ENCODE measurements at places on chromosomes 1 and 21. TPM values are rescaled to one million over a fixed set of nuclear protein-coding genes. Genes with fewer than 3 reads are reported as not detected.

C21orf91 gene
- 22.5 TPM for total RNA-seq

DNA sequence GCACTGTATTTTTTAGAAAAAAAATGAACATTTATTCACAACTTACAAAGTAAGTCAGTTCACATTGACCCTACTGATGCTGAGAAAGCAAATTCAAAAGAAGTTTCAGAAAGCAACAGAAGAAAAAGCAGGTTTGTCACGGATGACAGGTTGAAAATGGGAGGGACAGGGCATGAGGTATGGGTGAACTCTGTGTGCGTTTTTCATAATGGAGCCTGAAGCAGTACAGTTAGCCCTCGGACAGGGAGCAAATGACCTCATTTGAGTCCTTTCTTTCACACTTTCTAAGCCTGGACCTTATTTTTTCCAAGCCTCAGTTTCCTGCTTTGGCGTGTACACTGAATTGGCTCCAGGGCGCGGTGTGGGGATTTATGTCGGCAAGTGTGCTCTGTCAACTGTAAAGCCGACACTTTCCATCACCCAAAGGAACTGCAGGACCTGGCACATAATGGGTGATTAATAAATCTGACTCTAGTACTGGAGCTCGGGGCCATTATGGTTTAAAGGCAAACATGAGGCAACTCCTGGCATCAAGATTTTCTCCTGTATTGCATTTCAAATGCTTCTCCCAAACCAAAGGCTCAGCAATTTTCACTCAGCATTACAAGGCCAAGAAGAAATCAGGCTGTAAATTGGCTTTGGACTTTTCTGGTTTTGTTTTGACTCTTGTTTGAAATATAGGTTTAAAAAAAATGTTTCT, 345.5 kb upstream of the DUSP10 start:
- H3K27me3 ChIP-seq = peaks cover under 1% of the 10 kb centered on the region
- no peak overlapping the region for H3K27ac ChIP-seq
- H3K4me1 ChIP-seq = no peaks in the 10 kb centered on the region

DNA sequence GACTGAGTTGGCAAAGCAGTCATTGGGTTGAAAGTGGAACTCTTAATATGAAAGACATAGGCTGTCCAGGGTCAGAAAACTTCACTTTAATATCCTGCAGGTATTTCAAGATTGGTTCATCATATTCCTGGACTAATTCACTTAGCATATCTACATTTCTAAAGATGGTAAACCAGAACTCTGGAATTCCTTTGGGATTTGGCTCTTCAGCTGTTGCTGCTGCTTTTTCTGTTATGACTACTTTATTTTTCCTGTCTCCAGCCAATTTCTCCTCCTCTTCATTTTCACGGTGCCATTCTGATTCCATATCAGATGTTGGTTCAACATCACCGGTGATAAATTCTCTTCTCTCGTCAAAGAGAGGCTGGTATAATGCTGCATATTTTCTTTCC, 37.4 kb downstream of the CD58 start:
- DNase-seq = no peak
- H3K4me3 ChIP-seq = no peak overlapping the region
- H3K4me1 ChIP-seq = peaks cover 24% of the 10 kb centered on the region
- H3K27me3 ChIP-seq = no peaks in the 10 kb centered on the region
- H3K36me3 ChIP-seq = peaks cover 76% of the 10 kb centered on the region

DNA sequence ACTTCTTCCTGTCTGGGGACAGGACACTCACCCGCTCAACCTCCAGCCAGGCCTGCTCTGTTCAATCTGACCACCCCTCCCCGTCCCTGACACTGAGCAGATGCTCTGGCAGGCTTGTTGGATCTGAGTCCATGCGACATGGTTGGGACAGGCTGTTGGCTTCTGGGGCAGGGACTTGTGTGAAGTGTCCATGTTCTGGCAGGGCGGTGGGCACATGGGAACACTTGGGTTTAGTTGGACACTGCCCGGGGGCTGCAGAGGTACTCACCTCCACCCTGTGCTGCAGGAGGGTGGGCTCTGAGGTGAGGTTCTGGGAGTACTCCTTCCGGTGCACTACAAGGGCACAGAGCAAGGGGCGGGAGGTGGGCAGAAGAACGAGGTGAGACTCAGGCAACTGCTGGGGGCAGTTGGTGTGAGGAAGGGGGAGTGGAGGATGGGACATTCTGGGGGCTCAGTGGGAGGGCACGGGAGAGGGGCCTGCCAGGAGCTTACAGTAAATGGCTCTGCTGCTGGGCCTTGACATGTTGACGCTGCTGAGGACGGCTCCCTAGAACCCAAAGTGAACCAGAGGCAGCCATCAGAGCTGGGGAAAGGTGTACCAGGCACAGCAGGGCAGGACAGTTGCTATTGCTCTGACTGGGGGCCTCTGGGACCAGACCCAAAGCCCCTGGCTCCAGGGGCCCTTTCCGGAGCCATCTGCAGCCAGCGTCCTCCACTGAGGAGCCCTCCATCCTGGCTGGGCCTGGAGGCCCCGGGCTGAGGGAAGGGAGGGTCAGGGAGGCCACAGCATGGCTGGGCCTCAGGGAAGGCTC, 2.3 kb downstream of the EPS8L3 start:
- no peaks in the 10 kb centered on the region for H3K36me3 ChIP-seq
- no peak overlapping the region for H3K27ac ChIP-seq
- no peak overlapping the region for H3K4me3 ChIP-seq
- no peaks in the 10 kb centered on the region for H3K27me3 ChIP-seq
- DNase-seq = no peak
- H3K4me1 ChIP-seq = peaks cover 1% of the 10 kb centered on the region

GRCh38 chr1:110100335-110100734, 11.9 kb upstream of the UBL4B start:
- H3K27me3 ChIP-seq = peaks cover 9% of the 10 kb centered on the region
- H3K27ac ChIP-seq = no peak overlapping the region
- DNase-seq = no peak
- H3K36me3 ChIP-seq = no peaks in the 10 kb centered on the region

DNA sequence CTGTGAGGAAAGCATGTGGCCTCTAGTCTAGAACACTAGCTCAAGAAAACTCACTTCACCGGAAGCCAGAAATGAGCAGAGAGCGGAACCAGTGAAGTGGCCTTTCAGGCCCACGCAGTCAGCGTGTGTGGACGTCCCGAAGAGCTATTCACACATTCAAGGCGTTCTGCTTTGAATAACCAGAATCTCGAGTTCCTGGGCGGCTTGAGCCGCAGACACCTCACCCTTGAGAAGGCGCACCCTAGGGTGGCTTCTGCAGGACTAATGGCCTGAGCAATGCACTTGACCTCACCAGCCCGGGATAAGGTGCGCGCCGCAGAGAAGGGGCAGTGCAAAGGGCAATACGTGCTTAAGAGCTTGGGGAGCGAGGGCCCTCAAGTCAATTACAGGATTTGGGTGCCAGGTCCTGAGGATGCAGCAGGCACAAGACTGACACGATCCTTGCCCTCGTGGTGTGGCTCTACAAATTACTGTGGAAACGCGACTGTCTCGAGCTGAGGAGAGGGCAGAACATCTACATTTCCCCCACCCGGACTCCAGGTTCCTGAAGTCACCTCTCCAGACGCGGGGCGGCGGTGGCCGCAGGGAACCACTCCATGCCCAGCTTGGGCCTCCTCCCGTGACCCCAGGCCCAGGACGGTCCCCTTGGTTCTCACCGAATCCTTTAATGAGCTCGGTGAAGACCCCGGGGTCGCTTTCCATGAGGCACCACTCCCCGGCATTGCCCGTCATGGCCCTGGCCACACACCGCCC, 455 bp downstream of the UCHL5 start:
- H3K4me1 ChIP-seq = peaks cover 42% of the 10 kb centered on the region
- H3K4me3 ChIP-seq = peak overlapping the region; percentile 98
- H3K36me3 ChIP-seq = peaks cover 43% of the 10 kb centered on the region
- H3K27ac ChIP-seq = peak overlapping the region; percentile 99

- no peak overlapping the region for H3K4me3 ChIP-seq
- peaks cover 55% of the 10 kb centered on the region for H3K27me3 ChIP-seq
- no peak overlapping the region for H3K27ac ChIP-seq
Observed at GRCh38 chr1:239388578-239388977, 2.2 kb downstream of the CHRM3 start.

DNA sequence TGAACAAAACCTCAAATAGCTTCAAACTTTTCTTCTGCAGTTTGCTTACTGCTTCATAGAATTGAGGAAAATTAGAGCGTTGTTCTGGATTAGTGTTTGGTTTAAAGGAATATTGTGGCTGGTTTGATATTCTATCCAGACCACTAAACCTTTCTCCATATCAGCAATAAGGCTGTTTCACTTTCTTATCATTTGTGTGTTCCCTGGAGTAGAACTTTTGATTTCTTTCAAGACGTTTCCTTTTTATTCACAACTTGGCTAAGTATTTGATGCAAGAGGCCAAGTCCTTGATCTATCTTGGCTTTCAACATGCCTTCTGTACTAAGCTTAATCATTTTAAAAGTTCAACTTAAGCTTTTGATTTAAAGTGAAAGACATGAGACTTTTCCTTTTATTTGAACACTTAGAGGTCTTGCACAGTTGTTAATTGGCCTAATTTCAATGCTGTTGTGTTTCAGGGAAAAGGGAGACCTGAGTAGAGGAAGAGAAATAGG, 359.1 kb downstream of the S1PR1 start:
- no peaks in the 10 kb centered on the region for H3K27me3 ChIP-seq
- DNase-seq = no peak
- no peak overlapping the region for H3K4me3 ChIP-seq
- no peaks in the 10 kb centered on the region for H3K4me1 ChIP-seq

BMP8A gene
- 0.11 TPM for total RNA-seq

DNA sequence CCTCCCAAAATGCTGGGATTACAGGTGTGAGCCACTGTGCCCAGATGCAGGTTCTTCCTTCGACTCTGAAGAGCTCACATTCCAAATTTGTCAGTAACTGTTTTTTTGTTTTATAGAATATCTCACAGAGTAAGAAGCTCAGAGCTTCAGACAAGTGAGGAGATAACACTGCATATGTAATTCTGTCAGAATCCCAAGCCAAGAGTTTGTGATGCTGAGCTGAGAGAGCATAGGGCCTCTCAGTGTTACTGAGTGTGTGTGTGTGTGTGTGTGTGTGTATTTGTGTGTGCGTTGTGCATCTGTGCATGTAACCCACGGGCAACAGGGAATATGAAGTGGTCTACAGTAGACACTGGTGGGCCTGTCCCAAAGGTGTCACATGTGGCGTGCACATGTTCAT, 15.2 kb upstream of the TNR start:
- DNase-seq = no peak
- no peaks in the 10 kb centered on the region for H3K36me3 ChIP-seq
- H3K4me3 ChIP-seq = no peak overlapping the region
- H3K27ac ChIP-seq = no peak overlapping the region

GRCh38 chr1:228140724-228141225, 696 bp downstream of the GUK1 start:
- DNase-seq = no peak
- H3K36me3 ChIP-seq = peaks cover 28% of the 10 kb centered on the region
- H3K4me3 ChIP-seq = peak overlapping the region; percentile 96

- no peaks in the 10 kb centered on the region for H3K4me1 ChIP-seq
- H3K27ac ChIP-seq = no peak overlapping the region
- no peak overlapping the region for H3K4me3 ChIP-seq
- H3K36me3 ChIP-seq = no peaks in the 10 kb centered on the region
- DNase-seq = no peak
Observed at GRCh38 chr1:147492207-147492606, 49.1 kb upstream of the BCL9 start.

CLCA2 gene
- not detected for total RNA-seq

SYNC gene
- total RNA-seq = not detected

DNA sequence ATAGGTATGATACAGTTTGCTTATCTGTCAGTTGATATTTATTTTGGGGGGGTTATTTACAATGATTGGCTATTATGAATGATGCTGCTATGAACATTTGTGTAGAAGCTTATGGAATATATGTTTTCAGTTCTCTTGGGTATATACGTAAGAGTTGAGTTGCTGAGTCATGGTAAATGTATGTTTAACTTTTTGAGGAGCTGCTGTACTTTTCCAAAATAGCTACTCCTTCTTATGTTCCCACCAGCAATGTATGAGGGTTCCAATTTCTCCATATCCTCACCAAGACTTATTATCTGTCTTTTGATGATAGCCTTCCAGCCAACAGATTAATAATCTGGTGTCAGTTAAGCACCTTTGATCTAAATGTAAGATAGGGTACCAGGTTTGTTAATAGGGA, 11.9 kb downstream of the SOAT1 start:
- H3K4me1 ChIP-seq = peaks cover 19% of the 10 kb centered on the region
- peaks cover 63% of the 10 kb centered on the region for H3K36me3 ChIP-seq
- H3K4me3 ChIP-seq = no peak overlapping the region
- no peak for DNase-seq
- H3K27me3 ChIP-seq = no peaks in the 10 kb centered on the region

- no peak for DNase-seq
- H3K36me3 ChIP-seq = no peaks in the 10 kb centered on the region
- no peak overlapping the region for H3K4me3 ChIP-seq
Observed at GRCh38 chr1:218490406-218490922, 145.3 kb downstream of the TGFB2 start.

HPCA gene
- total RNA-seq = 0.62 TPM

IRF6 gene
- not detected for total RNA-seq

ZFYVE9 gene
- 3.7 TPM for total RNA-seq

DNA sequence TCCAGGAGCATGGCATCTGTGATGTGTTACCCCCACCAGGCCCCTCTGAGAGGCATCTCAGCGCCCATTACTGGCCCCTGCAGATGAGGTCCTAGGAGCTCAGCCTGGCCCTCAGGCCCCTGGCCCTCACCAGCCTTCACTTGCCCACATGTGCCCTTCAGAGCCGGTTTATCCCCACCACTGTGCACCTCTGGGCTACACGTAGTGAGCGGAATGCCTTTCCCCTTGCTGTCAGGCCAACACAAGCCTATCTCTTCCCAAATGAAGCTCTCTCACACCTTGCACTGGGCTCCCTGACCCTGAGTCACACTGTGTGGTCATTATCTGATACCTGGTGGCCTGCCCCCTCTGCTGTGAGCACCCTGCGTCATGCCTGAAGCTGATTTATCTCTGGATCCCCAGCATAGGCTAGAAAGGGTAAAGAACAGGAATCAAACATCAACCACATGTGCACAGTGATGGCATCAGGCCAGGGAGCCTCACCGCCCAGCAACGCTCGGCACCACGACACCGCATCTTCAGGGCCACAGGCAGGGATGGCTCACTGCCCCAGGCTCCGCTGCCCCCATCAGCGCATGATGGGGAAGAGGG, 49.1 kb downstream of the GLIS1 start:
- H3K4me1 ChIP-seq = no peaks in the 10 kb centered on the region
- no peak overlapping the region for H3K4me3 ChIP-seq
- no peak for DNase-seq
- no peaks in the 10 kb centered on the region for H3K36me3 ChIP-seq

RHD gene
- not detected for total RNA-seq

DNA sequence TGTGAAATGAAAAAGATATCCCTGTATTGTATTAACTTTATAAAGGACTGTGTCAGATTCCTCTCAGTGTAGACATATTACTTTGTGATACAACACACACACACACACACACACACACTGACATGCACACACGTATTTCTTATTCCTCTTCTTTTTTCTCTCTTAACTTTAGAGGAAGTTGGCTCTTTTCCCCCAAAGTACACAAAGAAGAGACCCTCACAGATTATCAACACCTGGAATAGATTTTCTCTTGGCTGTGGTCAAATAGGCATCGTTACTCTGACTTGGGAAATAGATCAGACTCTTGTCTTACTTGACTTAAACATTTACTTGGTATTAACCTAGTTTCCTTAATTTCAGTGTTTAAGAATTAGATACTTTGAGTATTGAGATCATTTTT, 792.8 kb downstream of the ADGRL2 start:
- no peaks in the 10 kb centered on the region for H3K27me3 ChIP-seq
- no peaks in the 10 kb centered on the region for H3K36me3 ChIP-seq
- DNase-seq = no peak
- H3K4me1 ChIP-seq = no peaks in the 10 kb centered on the region
- H3K4me3 ChIP-seq = no peak overlapping the region

- peaks cover 44% of the 10 kb centered on the region for H3K4me1 ChIP-seq
- DNase-seq = peak; percentile 57
- H3K36me3 ChIP-seq = peaks cover 89% of the 10 kb centered on the region
- no peak overlapping the region for H3K4me3 ChIP-seq
Observed at GRCh38 chr1:154344977-154345837, 19.9 kb downstream of the ATP8B2 start.

RIPPLY3 gene
- total RNA-seq = not detected

CFHR1 gene
- not detected for total RNA-seq

Data from activated T-helper 2 cell treated with anti-CD3 and anti-CD28 coated beads, Interferon-gamma antibody, Interleukin-2, Interleukin-4, amounts not matched to agents 10 μg/mL and 5 μg/mL and 100 μg/mL, durations not matched to agents 14 hours and 24 hours and 36 hours (primary cell).